ENCODE measurements at places on chromosomes 12 and 14. TPM values are rescaled to one million over a fixed set of nuclear protein-coding genes. Genes with fewer than 3 reads are reported as not detected.

- DNase-seq = peak; percentile 66
Observed at GRCh38 chr14:20998674-20999366, at the start of gene SLC39A2. Gene SLC39A2 (plus strand): TSS chr14:20999293. CDS start chr14:20999447, 154 bp downstream.

DNA sequence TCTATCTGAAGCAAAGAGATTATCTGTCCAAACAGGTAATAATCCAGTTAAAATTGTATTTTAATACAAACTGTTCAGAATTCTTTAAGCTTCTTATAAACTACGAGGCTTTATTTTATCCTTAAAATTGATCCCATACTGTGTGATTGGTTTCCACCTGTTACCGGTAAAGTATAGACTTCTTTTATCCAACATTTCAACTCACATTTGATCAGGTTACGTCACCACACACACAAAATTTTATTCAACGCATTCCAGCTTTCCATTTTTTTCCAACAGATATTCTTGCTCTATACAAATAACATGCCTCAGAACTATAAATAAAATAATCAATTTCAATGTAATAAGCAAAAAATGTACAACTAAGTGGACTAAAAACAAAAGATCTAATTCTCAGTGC is 4.5 kb downstream of the NOVA1 start:
- DNase-seq = no peak

DNA sequence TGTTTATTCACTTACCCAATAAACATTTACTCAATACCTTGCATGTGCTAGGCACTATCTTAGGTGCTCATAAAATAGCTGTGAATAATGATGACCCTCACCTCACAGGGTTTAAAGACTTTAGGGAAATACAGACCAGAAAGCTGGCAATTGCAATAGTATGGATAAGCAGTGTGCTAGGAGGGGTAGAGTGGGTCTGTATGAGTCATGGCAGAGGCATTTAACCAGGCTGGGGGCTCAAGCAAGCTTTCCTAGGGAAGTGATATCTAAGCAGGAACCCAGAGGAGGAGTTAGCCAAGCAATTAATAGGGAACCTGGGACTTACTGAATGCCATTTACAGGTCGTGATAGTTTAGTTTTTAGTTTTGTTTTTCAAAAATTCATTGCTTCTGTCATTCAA is 123.9 kb upstream of the CCDC198 start:
- DNase-seq = peak; percentile 46

- no peak for DNase-seq
Observed at GRCh38 chr14:84351646-84352045, 1178.3 kb upstream of the FLRT2 start.

- DNase-seq = peak; percentile 89
Observed at GRCh38 chr14:92922883-92923743, at the start of gene CHGA. Gene CHGA (plus strand): TSS chr14:92923150. CDS start chr14:92923360, 210 bp downstream.

GRCh38 chr12:117857632-117858612 is 110.9 kb downstream of the KSR2 start:
- peak; percentile 91 for DNase-seq

LRRC10 gene
- not detected for total RNA-seq

GCH1 gene
- 15.0 TPM for total RNA-seq

MYO1H gene
- total RNA-seq = not detected

FAM222A gene
- 2.1 TPM for total RNA-seq

CISTR gene
- total RNA-seq = not detected

DCD gene
- not detected for total RNA-seq

Data from GM23338 (cell line).